ENCODE measurements at places on chromosomes 5 and 9.

DNA sequence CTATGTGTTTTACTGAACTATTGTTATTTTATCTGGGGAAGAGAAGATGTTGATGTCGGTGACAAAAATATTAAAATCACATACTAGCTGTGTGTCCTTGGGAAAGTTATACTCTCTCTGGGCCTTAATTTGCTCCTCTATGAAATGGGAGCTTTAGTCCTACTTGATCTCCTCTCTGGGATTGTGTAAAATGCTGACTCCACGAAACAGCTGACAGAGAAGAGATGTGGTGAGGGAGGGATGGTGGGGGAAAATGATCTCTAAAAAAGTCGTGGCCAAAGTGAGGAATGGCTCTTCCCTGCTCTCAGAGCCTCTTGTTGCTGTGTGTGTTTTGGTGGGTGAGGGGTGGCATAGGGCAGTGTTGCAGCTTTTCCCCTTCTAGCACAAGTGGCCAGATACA is 173.7 kb downstream of the MELK start:
- DNase-seq, result no peak

- no peak for DNase-seq
Measured at GRCh38 chr5:17185349-17185748, 32.1 kb upstream of the BASP1 start.

DNA sequence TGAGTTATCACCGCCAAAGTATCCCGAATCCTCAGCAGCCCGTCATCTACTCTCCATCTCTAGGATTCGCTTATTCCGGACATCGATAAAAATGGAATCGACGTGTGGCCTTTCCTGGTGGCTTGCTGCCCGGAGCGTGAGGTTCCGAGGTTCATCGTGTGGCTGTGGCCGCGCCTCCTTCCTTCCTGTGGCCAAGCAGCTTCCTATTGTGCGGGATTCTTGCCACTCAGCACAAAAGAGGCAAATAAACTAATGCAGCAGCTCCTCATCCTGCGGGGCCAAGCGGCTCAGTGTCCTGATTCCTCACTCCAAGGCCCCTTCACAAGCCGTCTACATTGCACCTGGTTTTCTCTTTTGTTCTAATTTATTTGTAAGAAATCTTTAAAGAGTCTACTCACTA is 800.9 kb downstream of the CDH9 start:
- no peak for DNase-seq

- DNase-seq, result no peak
Measured at GRCh38 chr9:114000671-114001409, 77.3 kb downstream of the AMBP start.

GRCh38 chr5:177468685-177469628 is 4.5 kb downstream of the DBN1 start:
- no peak for DNase-seq

DNA sequence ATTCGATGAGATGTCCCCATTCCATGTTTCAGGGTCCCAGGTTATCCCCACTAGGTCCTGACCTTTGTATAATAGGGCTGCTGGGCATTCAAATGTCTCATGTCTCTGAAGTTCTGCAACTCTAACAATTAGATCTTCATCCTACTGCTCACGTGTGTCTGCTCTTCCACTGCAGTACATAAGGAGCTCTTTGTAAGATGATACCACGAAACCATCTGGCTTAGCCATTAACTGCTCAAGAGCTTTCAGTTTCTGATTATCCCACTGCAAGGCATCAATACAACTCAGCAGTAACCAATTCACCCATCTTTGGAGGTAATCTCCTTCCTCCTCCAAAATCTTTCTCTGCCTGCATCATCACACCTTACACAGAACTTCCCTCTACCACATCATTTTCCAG is 49.9 kb upstream of the PPP2CA start:
- no peak for DNase-seq

DNA sequence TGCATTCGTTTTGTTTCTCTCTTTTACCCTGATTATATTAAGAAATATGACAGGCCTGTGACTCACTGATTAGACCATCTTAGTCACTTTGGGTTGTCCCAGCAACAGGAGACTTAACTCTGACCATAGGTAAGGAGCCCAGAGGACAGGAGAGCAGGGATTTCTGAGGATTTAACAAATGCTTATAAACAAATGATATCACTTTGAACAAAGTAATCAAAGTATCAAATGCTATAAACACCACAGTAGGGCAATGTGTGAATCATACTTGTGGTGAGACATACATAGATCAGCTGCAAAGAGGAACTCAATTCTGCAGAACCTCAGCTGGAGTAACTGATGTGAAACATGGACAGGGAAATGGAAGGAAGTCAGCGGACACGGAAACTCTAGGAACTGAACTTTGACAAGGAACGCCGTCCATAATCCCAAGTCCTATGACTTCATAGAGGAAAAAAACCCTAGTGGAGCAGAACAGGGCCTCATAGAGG is 190.6 kb upstream of the MSX2 start:
- DNase-seq, result no peak

DNA sequence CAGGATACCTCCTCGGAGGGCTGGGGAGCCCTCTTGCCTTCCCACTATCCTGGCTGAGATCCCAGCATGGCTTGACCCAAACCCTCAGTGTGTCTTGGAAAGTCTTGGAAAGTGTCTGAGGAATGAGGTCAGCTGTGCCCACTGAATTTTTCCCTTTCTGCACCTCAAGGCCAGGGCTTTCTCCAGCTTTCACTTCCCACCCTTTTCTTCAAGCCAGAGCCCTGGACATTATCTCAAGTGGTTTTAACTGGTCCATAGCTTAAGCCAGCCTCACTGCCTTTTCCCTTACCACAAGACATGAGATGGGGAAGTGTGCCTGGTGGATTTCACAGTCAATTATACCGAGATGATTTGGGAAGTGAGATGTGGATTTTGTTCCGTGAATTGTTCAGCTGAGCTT is 35.7 kb upstream of the LHX2 start:
- DNase-seq, result no peak

DNA sequence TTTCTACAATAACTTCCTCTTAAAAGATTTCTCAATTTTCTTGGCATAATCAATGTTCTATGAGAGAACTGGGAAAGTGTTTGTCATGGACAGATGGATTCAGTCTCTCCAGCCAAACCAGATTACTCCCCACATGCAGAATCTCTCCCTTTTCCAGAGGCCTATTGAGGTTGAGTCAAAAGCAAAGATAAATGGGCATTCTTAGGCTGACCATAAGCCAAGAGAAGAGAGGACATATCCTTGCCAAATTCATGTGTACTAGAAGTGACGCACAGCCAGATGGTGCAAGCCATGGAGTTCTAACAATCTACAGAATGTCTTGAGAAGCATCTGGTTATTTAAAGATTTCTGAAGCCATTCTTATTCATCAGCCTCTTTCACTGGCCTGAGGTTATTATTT is 2115.0 kb downstream of the MAT2B start:
- DNase-seq, result no peak

- no peak for DNase-seq
Measured at GRCh38 chr5:17748941-17749340, 114.7 kb downstream of the TAF11L14 start.

DNA sequence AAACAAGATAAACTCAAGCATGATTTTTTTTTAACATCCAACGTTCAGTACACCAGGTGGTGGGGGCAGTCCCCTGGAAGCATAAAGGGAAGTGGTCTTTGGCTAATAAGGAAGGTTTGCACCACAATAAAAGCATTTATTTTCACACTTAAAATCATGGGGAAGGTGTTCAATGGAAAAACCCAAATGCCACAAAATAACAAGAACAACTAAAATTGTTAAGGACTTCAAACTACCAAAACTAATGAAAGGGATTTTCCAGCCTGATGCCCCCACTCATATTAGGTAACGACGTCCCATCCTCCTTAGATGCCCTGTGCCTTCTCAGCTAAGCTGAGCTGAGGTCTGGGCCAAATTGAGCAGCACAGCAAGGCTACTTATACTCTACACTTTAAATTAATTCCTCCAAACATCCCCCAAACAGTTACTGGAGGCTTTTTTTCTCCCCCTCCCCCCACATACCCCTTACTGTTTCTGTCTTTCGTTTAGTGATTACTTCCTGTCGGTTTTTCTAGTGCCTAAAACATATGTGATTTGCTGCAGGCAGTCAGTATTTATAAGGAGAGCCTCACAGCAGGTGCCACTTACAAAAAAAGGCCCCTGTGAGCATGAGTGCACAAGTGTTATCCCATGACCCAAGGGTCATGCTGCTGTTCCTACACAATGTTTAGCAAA is 259.7 kb upstream of the ZNF608 start:
- DNase-seq, result no peak

DNA sequence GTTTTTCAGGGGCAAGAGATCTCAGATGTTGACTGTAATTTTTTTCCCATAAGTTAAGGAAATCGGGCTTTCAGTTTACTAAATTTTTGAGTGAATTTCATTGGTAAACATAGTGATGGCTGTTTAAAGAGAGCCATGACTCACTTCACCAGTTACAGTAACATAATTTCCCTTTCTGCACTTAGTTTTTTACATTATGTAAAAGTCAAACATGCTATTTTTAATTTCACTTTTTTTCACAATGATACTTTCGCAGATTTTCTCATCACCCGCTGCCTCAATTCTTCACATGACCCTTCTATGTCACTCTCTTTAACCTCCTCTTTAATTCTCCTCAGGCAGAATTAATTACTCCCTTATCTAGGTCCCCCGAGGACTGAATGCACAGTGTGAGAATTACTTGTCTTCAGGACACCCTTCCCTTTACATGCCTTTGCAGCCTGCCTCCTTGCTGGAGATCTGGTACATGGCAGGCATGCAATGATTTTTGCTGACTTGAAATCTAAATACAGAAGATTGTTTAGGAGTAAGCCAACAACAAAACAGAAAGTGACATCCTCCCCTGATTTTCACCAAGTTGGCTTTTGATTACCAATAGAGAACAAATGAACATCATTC is 217.5 kb upstream of the S1PR3 start:
- DNase-seq, result no peak

GRCh38 chr5:136455409-136455808 is 90.1 kb upstream of the TRPC7 start:
- DNase-seq, result no peak

DNA sequence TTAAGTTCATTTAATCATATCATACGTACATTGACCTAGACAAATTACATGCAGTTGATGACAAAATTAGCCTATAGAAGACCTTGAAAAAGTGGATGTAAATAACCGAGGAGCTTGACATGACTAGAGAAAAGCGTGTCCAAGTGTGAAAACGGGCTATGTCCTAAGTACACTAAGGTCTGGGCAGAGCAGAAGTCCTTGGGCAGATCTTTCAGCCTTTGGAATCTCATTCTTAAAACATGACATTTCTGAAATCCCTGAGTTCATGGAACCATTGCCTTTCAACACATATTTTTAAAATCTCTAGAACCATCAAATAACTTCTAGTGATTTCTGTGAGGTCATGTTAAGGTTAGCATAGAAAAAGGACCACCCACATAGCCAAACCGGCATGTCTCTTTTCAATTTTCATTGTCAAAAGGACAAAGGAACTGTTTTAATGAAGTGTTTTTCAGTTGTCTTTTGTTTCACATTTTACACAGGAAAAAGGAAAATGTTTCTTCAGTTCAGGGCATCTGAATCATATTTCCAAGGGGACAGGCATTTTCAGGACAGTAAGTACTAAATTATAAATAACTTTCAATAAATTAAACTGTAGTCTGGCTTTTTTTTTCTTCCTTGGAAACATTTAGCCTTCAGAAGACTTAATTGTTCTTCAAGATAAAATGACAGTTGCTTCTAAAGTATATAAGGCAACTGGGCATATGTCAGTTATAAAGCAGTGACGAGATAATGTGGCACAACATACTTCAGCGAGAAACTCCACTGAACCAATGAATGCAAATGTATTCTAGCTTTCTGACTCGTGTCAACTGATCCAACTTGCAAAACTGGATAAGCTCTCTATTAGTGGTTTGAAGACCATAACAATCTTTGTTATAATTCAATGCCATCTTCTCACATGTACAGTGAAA is 416.8 kb downstream of the NFIB start:
- DNase-seq, result no peak

DNA sequence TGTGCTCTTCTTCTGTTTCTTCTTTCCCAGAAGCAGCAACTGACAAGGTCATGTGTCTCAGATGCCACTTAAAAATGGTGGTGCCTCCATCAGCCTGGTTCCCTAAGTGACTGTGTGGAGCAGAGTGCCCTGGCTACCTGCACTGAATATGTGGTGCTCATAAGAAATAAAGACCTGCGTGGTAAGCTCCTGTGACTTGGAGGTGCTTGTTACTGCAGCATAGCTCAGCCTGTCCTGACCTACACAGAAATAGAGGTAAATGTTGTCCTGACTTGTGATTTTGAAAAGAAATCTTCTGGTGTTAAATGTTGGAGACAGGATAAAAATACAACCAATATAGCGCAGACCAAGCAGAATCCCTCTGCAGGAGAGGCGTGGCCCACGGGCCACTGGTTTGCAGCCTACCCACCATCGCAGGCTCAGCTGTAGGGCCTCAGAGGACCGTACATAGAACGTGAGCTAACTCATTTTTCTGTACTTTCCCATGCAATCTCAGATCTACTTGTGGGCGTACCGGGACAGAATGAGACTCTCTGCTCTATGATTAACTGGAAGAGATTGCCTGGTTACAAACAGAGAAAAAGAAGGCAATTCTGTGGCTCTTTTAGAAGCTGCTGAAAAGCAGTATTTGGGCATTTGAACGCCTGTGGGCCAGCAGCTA is 79.4 kb upstream of the UNC5A start:
- DNase-seq, result no peak

DNA sequence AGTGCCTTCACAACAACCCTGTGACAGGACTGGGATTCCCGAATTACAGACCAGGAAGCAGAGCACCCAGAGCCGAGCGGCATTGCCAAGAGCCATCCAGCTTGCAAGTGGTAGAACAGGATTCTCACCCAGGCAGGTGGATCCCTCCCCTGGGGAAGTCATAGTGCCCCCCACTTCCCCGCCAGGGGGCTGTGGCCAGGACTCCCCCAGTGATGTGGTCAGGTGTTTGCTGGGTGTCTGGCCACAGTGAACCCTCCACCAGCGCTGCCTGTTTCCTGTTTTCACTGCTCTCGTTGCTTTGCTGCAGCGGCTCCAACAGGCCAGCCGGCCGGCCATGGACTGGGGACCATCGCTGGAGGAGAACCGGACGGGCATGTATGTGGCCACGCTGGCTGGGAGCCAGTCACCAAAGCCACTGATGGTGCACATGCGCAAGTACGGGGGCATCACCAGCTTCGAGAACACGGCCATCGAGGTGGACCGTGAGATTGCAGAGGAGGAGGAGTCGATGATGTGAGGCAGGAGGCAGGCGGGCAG is 19.3 kb downstream of the SLC6A7 start:
- no peak for DNase-seq

DNA sequence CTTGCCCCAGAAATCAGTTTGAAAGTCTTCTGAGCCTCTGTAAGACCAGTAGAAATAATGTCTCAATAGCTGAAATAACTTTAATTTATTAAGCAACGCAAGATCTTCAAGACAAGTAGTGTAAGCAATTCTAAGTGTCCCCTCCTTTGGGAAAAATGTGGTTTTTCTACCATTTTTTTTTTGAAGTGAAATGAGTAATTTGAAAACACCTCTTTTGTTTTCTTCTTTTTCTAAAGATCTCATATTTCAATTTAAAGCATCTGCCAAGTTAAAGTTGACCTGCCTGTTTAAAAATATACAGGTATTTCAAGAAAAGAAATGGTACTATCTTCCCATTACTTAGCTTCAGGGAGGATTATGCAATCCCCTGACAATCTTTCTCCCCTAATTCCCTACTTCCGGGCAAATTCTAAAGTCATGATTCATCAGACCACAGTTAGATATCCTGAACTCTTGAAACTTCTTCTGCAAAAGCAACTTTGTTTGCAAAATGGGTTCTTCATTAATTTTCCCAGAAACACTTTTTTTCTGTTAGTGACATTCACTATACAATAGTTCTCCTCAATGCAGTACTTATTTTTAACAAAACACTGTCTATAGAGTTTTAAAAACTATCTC is 7.8 kb upstream of the ANXA1 start:
- no peak for DNase-seq

- no peak for DNase-seq
Measured at GRCh38 chr5:129658801-129659200, 89.1 kb upstream of the MINAR2 start.

All from hematopoietic multipotent progenitor cell treated with erythropoietin and hydrocortisone succinate and interleukin-3 and kit ligand, for 15 days (in vitro differentiated cells).